ENCODE measurements at places on chromosomes 6 and 20. TPM values are rescaled to one million over a fixed set of nuclear protein-coding genes. Genes with fewer than 3 reads are reported as not detected.

GRCh38 chr6:118758946-118759345, 107.6 kb upstream of the CEP85L start:
- no peak for DNase-seq

The DYNLT2 gene
- 1.2 TPM for polyA plus RNA-seq

DNA sequence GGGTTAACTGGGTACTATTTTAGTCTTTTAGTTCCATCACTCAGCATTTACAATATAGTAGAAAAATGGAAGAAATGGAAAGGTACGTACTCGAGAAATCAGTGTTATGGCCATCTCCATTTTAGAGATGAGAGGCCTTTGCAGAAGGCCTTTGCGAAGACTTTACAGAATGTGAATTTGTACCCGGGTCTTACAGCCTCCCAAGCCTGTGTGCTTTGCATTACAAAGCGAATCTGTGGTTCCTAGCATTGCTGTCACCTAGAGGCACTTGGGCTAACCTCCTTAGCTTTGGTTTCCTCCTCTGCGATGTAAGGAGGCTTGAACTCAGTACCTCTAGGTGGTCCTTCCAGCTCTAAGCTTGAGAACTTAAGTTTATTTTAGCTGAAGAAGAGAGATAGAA, 10.9 kb downstream of the VAPB start:
- DNase-seq: no peak

The CST7 gene
- polyA plus RNA-seq: 1.1 TPM

The BPIFB1 gene
- polyA plus RNA-seq: not detected

The SALL4 gene
- polyA plus RNA-seq: 0.09 TPM

DNA sequence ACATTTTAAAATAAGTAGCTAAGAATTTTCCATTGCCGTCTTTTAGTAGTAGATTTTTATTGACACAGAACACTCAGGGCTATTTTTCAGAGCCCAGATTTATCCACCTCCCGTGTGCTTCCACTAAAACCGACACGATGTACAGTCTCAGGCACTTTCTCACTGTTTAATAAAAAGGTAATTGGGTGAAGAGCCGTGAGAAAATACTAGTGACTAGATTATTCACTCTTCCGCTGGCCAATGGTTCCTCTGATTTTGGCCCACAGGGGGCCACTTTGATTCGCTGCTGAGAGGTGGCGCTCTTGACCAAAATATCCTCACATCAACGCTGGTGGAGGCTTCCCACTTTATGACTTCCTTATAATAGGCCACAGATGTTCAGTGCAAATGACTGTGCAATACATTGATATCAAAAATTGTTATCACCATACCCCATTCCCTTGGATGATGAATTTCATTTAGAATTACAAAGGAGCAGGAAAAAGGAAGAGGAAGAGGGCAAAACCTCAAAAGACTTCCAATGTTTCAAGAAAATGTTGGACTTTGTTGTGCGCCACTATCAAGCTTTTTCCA, 12.3 kb upstream of the HDDC2 start:
- DNase-seq: peak; percentile 51

GRCh38 chr6:154412106-154412820, 55.7 kb upstream of the IPCEF1 start:
- DNase-seq: no peak

- no peak for DNase-seq
Observed at GRCh38 chr6:110662490-110663211, 152.6 kb downstream of the CDK19 start.

The BMP7 gene
- 22.4 TPM for polyA plus RNA-seq

- DNase-seq: no peak
Observed at GRCh38 chr20:2293971-2294370, 1.8 kb upstream of the TGM3 start.

- DNase-seq: no peak
Observed at GRCh38 chr6:31510007-31510406, 12.1 kb downstream of the MICB start.

The OR2J3 gene
- not detected for polyA plus RNA-seq

DNA sequence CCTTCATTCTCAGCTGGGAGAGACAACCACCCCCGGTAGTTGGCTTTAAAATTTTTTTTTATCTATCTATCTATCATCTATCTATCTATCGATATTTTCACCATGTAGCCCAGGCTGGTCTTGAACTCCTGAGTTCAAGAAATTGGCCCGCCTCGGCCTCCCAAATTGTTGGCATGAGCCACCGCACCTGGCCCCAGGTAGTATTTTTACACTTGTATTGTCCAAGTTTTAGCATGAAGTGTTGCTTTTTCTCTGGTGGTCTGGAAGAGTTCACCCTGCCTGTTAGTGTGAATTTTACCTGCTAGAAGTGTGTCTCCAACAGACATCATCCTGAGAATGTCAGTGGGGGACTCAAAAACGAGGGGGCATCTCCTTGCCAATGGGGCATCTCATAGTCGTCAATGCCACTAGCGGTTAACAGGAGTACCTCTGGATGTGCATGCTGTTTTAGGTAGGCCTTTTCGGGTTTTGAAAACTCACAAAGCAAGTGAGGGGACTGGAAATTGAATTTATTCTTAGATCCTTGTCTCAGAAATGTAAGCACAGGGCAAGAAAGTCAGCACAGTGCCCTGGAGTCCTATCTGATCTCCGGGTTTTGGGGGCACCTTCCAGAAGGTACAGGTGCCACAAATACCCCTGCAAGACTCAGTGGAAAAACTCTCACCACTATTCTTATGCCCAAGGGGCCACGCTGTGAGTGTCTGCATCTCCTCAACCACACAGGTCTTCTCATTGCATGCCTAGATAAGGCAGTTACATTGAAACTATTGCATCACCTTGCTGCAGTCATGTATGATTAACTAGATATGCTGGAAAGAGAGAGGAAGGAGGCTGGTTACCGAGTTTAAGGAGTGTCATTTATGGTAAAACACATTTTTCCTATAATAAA, 37.1 kb downstream of the TNFAIP3 start:
- no peak for DNase-seq

GRCh38 chr6:91435630-91436029, 848.8 kb upstream of the MAP3K7 start:
- no peak for DNase-seq

The RIMS1 gene
- polyA plus RNA-seq: 0.02 TPM

- DNase-seq: no peak
Observed at GRCh38 chr20:25279403-25279802, 31.5 kb downstream of the PYGB start.

Data from right cardiac atrium (tissue), 5 donors.